ENCODE measurements at places on chromosomes 6 and 20.

- DNase-seq: no peak
Measured at GRCh38 chr6:55836945-55837344, 38.4 kb downstream of the BMP5 start.

GRCh38 chr20:11833825-11834224, 83.9 kb upstream of the BTBD3 start:
- no peak for DNase-seq

DNA sequence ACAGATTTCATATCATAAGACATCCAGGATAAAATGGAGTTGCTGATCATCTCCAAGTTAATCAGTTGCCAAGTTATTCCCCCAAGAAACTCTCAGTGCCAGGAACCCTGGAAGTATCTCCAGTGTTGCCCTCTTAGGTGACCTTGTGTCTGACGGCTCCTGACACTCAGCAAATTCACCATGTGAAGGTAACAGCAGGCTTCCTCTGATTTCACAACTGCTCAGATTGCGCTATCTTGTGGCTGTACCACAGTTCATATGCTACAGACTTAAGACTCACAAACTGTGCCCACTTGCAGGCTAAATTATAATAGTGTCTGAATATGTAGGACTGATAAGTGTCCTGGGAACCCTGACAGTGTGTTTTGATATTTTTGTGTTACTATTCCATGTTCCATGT, 186.6 kb upstream of the OPRM1 start:
- no peak for DNase-seq

- no peak for DNase-seq
Measured at GRCh38 chr6:3402310-3403237, 54.3 kb downstream of the SLC22A23 start.

DNA sequence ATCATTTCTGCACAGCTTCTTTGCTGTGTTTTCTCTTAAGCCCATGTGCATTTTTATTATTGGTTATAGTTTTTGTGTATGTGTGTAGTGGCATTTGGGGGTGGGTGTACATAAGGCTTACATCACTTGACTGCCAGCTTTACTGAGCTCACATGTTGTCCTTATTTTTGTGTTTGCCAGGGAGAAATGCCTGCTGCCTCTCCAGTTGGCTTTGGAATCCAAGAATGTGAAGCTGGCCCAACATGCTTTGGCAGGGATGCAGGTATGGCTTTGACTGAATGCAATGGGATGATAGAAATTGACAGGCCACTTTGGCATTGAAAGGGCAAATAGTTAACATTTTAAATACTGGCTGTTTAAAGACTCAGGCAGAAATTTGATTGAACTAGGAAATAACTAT, 11.4 kb downstream of the PBOV1 start:
- no peak for DNase-seq

GRCh38 chr20:44690781-44691423, 24.3 kb upstream of the CCN5 start:
- no peak for DNase-seq

DNA sequence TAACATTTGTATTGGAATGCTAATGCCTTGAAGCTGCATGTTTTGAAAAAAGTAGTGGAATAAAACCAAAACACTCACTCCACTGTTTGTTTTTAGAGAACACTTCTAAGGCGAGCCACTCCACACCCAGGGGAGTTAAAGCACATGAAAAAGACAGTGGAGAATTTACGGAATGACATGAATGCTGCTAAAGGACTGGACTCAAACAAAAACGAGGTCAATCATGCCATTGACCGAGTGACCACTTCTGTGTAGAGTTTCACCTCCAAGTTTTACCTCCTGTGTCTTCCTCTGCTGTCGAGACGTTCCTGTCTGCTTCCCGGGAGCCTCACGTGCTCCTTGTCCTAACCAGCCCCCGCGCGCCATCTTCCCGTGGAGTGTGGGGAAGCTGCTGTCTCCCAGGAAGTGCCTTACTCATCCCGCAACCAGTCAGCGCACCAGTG, 127.8 kb downstream of the LRRC1 start:
- no peak for DNase-seq

DNA sequence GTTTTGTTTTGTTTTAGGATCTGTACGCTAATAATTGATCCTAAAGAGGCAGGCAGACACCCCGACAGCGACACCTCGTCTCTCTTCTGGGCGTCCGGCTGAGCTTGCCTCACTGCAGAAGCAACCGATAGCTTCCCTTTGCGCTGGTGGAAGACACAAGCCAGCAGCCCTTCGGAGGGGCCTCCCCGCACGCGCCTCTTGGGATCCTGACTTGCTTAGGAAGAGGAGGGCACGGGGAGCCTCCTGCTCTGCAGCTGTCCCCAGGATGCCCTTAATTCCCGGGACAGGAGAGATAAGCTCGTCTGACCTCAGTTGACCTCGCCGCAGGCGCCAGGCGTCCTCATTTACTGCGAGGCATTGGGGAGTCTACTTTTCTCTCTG, 94.0 kb downstream of the CD83 start:
- DNase-seq: no peak

GRCh38 chr6:138035070-138035469, 72.1 kb downstream of the PERP start:
- DNase-seq: no peak

DNA sequence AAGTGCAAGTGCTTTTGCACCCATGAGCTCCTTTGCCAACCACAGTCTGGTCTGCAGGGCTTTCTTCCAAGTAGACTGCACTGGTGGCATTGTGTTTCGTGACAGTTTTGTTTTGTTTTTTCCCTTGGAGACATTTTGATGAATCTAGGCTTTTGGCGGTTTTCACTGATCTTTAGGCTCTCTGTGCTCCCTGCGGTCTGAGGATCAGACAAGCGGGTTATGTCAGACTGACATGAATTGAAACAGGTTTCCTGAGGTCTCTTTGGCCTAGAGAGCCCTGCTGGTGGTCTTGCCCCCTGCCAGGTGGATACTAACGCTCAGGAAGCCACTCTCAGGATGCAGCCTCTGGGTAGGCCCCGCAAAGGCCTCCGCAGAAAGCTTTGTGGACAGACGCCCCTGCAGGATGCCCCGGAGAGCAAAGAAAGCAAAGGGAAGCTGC, 555.4 kb upstream of the AGPAT4 start:
- DNase-seq: no peak

- no peak for DNase-seq
Measured at GRCh38 chr6:165881806-165882205, 218.8 kb upstream of the PDE10A start.

DNA sequence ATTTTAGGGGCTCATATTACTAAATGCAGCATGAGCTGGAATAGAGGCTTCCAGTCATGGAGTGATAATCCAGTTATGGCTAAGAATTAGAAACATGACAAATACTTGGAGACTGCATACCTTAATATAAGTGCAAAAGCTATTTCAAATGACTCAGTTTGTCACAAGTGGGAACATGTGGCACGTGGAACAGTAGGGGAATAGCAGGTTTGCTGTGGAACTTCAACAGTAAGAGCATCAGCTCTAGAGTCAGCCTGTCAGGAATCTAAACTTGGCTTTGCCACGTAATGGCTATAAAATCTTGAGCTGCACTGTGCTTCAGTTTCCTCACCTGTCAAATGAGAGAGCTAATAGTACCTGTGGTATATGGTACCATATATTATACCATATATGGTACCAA, 62.1 kb downstream of the HTR1B start:
- no peak for DNase-seq

- DNase-seq: no peak
Measured at GRCh38 chr6:15090745-15091384, 155.0 kb upstream of the JARID2 start.

DNA sequence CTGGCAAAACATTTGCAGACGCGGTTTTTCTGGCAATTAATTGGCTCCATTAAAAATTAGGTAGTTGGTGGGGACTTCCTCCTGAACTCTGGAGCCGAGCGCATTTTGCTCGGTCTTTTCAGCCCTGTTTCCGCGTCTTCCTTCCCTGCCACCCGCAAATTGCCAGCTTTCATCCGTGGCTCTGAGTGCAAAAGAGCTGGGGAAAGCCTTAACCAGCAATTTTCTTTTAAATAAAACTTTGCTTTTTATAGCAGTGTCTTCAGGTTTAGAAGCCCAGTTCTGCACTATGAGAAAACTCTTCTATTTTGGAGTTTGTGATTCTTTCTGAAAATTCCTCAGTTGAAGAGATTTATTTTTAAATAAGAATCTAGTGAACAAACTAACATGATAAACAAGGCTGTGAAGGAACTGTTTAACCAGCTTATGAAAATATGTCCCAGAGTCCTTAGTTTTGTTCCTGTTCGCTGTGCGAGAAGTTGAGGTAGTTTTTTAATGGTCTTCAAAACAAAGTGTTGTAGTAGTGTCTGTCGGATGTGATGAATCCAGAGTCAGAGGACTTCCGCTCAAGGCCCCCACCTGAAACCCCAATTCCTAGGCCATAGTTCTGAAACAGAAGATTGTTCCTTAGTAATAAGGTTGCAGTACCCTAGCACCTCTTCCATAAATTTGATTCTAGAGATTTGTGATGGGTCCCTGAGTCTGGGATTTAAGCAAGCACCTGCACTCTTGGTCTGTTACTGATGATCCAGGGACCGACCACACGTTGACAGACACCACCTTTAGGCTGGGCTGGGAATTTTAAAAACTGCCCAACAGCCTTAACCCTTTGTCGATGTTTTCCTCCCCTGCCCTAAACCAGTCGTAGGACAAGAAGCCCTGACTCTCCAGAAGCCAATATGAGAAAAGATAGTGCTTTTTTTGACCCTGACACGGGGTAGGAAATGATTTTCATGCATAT, 950 bp downstream of the KCTD20 start:
- DNase-seq: peak; percentile 36

- no peak for DNase-seq
Measured at GRCh38 chr20:36849333-36850065, 26.4 kb upstream of the TLDC2 start.

- no peak for DNase-seq
Measured at GRCh38 chr20:32589256-32589655, 4.1 kb upstream of the NOL4L start.

- DNase-seq: no peak
Measured at GRCh38 chr20:12434672-12435071, 517.0 kb downstream of the BTBD3 start.

- no peak for DNase-seq
Measured at GRCh38 chr20:50398064-50398463, 112.1 kb upstream of the PTPN1 start.

DNA sequence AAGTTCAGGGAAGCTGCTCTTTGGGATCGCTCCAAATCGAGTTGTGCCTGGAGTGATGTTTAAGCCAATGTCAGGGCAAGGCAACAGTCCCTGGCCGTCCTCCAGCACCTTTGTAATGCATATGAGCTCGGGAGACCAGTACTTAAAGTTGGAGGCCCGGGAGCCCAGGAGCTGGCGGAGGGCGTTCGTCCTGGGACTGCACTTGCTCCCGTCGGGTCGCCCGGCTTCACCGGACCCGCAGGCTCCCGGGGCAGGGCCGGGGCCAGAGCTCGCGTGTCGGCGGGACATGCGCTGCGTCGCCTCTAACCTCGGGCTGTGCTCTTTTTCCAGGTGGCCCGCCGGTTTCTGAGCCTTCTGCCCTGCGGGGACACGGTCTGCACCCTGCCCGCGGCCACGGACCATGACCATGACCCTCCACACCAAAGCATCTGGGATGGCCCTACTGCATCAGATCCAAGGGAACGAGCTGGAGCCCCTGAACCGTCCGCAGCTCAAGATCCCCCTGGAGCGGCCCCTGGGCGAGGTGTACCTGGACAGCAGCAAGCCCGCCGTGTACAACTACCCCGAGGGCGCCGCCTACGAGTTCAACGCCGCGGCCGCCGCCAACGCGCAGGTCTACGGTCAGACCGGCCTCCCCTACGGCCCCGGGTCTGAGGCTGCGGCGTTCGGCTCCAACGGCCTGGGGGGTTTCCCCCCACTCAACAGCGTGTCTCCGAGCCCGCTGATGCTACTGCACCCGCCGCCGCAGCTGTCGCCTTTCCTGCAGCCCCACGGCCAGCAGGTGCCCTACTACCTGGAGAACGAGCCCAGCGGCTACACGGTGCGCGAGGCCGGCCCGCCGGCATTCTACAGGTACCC, at the start of gene ESR1:
ESR1 (plus strand) TSS at position 170 of the 858 bp plus-strand sequence; CDS start at position 401, 231 bp downstream.
- peak; percentile 20 for DNase-seq

DNA sequence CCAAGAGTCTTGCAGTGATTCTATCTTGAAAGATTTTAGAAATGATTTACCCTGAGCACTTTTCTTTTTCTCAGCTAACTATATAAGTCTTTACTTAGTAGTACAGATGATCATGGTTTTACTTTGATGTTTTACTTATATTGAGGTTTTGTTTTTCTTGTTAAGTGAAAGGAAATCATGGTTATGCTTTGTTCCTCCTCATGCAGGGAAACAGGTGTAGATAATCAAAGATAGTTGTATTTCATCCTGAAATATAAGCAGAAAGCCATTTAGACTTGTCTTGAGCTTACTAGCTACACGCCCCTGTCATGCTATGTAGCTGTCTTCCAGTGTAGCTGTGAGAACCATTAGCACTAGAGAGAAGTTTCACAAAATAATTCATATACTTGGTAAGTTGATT, 113.9 kb downstream of the HIVEP1 start:
- no peak for DNase-seq

- DNase-seq: no peak
Measured at GRCh38 chr20:62671765-62672164, 29.5 kb downstream of the SLCO4A1 start.

DNA sequence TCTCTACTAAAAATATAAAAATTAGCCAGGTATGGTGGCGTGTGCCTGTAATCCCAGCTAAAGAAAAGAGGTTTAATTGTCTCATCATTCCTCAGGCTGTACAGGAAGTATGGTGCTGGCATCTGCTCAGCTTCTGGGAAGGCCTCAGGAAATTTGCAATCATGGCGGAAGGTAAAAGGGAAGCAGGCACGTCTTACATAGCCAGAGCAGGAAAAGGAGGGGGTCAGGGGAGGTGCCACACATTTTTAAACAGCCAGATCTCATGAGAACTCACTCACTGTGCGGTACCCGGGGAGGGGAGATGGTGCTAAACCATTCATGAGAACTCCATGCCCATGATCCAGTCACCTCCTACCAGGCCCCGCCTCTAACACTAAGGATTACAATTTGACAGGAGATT, 191.7 kb downstream of the EYA2 start:
- no peak for DNase-seq

- DNase-seq: no peak
Measured at GRCh38 chr6:77487808-77488425, 24.6 kb upstream of the HTR1B start.
